D721Med (cell line): ENCODE measurements at places on chromosomes 7 and 10.

DNA sequence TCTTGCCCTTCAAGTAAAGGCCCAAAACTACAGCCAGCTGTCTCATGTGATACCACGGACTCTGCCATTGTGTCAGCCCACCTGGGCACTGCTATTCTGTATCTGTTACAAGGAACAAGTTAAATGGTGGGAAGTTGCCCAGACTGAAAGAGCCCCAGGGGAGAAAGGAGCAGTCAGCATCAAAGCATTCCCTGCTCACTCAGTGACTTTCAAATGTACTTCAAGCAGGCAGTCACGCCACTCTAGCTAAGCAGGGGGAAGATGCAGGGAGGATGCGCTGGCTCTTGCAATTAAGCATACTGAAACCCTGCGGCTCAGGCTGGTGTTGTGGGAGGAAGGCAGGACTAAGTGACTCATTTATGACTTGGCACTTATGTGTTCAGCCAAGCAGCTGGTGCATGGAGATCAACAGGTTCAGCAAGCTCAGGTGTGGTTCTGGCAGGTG, 1249.6 kb downstream of the TYW1 start:
- no peak for DNase-seq

- no peak for DNase-seq
These were observed 37.1 kb downstream of the COL13A1 start for GRCh38 chr10:69838853-69839252.

DNA sequence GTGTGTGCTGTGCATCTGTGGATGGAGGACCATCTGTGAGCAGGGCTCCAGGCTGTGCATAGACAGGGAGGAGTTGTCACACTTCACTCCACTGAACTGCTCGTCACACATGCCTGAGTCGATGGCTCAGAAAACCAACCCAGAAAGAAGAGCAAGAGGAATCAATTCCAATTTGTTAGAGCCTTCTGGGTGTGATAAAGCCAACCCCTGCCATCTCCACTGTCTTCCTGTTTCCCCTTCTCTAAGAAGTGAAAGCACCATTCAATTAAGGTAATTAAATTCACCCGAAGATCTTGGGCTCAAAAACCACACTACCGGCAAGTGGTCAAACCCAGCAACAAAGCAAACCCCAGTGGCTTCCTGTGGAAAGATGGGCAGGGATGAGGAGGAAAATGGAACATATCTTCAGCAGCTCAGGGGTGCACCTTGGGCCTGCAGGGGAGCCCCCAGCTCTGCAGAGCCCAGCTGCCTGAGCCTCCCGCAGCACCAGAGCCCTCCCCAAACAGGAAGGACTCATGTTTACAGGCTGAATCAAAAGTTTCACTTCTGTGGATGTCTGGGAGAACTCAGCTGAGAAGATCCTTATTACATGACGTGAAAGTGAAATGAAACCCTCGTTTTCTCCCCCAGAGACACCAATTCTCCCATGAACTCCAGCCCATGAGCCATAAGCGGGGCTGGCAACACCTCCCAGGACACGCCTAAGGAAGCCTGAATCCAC, 10.9 kb downstream of the C10orf71 start:
- DNase-seq, result no peak

GRCh38 chr7:30433082-30433481, 45.5 kb downstream of the NOD1 start:
- no peak for DNase-seq

GRCh38 chr10:87750817-87751216, 67.2 kb downstream of the ATAD1 start:
- no peak for DNase-seq

- DNase-seq, result no peak
These were observed 36.5 kb downstream of the SEMA3C start for GRCh38 chr7:80882213-80882801.

DNA sequence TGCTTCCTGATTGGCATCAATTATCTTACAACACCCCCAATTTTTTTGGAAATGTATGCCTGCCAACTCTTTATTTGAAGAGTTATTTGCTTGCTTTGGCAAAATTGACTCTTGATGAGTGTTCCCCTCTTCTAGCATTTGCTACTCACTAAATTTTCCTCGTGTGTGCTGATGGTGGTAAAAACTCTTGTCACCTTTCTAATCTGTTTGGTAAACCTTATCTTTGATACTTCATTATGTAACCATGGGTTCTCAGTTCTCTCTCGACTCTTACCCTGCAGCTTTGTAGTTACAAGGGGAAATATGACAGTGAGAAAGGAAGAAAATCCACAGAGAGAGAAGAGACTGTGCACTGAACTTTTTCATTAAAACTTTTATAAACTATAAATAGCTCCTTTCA, 102.5 kb downstream of the CDK14 start:
- DNase-seq, result no peak
